ENCODE measurements at places on chromosomes 12 and 14.

DNA sequence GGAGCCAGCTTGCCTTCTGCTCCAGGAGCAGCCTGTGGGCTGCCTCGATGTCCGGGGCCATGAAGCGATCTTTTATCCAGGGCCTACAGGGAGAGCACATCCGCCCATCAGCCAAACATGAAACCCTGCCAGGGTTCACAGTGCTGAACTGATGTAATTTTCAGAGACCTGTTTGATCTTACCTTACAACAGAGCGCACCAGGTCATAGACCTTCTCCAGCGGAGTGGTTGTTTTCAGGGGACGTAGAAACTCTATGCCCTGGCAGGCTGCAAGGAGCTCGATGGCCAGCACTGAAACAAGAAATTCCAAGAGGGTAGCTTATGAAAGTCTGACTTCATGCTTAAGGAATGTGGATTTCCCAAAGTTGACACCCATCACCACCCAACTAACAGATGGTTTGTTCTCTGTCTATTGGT, 19.7 kb downstream of the HAL start:
- no peak for DNase-seq

DNA sequence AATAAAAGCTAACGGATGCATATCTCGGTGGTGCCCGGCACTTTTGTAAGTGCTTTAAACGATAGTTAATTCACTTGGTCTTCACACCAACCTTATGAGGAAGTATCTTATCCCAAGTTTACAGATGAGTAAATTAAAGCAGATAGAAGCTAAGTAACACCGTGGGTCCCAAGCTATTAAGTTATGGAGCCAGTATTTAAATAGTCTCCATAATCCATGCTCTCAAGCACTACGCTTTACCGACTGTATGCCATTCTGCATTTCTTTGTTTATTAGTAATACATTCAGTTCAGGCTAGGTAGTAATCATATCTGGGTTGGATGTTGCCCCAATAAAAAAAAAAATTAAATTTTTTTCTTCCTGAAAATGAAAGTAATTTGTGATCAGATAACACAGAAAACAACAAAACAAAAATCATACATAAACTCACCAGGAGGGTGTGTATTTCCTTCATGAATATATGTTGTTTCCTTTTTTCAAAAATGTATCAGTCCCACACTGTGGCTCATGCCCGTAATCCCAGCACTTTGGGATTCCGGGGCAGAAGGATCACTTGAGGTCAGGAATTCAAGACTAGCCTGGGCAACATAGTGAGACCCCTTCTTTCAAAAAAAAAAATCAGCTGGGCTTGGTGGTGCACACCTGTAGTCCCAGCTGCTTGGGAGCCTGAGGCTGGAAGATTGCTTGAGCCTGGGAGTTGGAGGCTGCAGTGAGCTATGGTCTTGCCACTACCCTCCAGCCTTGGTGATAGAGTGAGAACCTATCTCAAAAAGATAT, 1.4 kb upstream of the M6PR start:
- DNase-seq: no peak

- no peak for DNase-seq
These were observed 68.7 kb downstream of the SLC16A7 start for GRCh38 chr12:59664495-59664894.

- no peak for DNase-seq
These were observed 69.4 kb upstream of the DACT1 start for GRCh38 chr14:58568322-58568721.

DNA sequence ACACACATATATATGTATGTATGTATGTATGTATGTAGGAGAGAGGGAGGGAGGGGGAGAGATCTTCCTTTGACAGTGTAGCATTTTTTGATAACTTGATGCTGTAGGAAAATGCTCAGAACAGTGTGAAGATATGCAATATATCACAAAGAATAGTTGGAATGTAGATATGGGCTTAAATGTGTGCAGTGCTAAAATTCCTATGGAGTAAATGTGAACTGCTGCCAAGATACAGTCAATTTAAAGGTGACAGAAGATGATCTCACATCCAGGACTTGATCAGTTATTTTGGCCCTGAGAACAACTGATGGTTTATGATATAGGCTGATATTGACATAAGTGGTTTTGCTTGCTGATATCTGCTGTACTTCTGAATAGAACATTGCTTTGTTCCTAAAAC, 84.2 kb downstream of the DAAM1 start:
- DNase-seq: no peak

Data from glutamatergic neuron (in vitro differentiated cells).